ENCODE measurements at places on chromosomes 1 and 21.

- no peak for DNase-seq
These were observed 70.0 kb upstream of the NFIA start for GRCh38 chr1:61012341-61012761.

DNA sequence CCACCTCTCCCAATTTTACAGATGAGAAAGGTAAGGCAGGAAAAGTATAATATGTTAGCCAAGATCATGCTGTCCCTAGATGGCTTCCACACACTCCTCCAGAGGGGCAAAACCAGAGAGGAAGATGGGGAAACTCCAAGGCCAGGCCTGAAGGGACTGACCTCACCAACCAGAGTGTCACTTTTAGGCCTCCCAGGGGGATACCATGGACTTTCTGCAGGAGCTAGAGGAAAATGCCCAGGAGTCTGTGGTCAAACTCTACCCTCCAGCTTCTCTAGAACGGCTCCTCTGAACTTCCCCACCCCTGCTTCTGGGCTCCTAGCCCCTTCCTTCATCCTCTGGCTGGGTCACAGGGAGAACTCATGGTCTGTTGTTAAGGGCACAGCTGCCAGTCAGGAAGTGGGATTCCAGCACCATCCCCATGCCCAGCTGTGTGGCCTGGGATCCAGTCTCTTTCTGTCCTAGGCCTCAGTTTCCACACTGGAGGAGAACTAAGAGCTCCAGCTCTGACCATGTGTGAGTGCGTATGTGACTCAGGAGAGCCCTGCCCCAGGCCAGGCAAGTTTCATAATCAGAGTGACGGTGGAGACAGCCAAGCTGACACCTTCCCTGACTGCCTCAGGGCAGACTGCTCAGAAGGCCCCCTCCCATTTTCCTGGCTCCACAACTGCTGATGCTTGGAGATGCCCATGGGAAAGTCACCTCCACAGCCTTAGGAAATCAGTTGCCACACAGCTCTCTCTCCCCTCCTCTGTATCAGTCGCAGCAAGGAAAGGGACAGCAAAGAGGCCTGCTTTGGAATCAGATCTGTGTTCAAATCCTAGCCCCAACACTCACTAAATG is 1.9 kb downstream of the IGSF8 start:
- DNase-seq: no peak

DNA sequence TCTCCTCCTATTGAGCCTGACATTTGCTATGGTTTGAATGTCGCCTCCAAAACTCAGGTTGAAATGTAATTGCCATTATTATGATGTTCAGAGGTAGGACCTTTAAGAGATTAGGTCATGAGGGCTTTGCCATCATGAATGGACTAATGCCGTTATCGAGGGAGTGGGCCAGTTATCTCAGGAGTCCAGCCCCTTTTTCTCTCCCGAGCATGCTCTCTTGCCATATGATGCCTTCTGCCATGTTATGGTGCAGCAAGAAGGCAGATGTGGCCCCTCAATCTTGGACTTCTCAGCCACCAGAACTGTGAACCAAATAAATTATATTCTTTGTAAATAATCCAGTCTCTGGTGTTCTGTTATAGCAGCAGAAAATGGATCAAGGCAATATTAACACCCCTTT is 323.5 kb downstream of the RRAGC start:
- no peak for DNase-seq

GRCh38 chr21:43667191-43667904 is 8.0 kb downstream of the RRP1B start:
- no peak for DNase-seq

- no peak for DNase-seq
These were observed 5.9 kb downstream of the CD48 start for GRCh38 chr1:160705742-160706141.

DNA sequence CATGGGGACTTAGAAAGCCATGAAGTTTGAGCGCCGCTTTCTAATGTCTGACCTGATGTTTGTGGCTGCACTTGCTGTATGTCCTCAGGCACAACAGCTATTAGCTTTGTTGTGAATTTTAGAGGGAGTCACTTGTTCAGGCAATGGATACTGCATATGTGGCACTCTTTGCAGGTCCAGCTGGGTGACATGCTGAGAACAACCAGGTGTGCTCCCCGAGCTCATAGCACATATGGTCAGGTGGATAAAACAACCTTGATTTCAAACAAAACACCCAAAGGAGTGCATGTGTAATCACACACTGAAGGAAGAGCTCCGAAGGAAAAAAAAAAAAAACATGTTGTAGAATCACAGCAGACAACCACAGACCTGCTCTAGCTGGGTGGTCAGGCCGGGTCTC is 178.6 kb downstream of the BACH1 start:
- DNase-seq: no peak

GRCh38 chr1:54371038-54371941 is 34.9 kb downstream of the SSBP3 start:
- DNase-seq: no peak

- DNase-seq: no peak
These were observed 69.3 kb upstream of the ANGPTL3 start for GRCh38 chr1:62528015-62528414.

DNA sequence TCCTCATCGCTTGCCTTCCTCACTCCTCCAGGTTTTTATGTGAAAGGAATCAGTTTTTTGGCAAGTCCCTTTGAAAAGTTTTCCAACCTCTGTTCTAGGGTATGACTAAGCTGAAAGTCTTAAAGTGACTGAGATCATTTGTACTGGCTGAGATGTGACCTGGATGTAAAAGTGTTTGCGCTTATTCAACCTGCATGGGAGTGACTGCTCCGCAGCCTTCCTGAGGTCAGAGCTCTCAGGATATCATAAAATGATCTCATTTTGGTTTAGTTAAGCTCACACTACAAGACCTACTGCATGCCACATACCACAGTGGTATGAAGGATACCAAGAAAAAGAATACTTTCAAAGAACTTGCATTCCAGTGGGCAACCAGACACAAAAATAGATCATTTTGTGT is 29.8 kb upstream of the TADA1 start:
- no peak for DNase-seq

GRCh38 chr1:244751271-244751895 is 84.1 kb upstream of the COX20 start:
- DNase-seq: no peak

- DNase-seq: no peak
These were observed 415.0 kb upstream of the VAMP3 start for GRCh38 chr1:7356079-7356478.

GRCh38 chr1:44788120-44788860 is at the start of gene BEST4:
TSS of gene BEST4 (minus strand) at chr1:44788170. CDS start at chr1:44787705, 465 bp downstream.
- DNase-seq: no peak

DNA sequence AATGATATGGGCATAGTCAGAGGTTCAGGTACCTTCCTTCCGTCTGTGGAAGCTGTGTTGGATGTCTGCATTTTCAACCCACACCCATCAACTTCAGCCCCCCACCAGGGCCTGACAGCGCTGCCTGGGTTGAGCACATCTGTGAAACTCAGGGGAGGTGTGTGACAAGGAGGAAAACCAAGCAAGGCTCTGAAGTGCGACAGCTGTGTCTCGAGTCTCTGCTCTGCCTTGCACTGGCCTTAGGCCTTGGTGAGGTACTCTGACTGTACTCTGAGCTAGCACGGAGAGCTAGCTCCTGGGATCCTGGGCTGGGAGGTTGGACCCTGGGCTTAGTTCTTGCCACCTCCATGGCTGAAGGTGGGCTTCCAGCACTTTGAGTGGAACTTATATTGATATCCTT is 9.1 kb downstream of the VANGL2 start:
- DNase-seq: no peak

DNA sequence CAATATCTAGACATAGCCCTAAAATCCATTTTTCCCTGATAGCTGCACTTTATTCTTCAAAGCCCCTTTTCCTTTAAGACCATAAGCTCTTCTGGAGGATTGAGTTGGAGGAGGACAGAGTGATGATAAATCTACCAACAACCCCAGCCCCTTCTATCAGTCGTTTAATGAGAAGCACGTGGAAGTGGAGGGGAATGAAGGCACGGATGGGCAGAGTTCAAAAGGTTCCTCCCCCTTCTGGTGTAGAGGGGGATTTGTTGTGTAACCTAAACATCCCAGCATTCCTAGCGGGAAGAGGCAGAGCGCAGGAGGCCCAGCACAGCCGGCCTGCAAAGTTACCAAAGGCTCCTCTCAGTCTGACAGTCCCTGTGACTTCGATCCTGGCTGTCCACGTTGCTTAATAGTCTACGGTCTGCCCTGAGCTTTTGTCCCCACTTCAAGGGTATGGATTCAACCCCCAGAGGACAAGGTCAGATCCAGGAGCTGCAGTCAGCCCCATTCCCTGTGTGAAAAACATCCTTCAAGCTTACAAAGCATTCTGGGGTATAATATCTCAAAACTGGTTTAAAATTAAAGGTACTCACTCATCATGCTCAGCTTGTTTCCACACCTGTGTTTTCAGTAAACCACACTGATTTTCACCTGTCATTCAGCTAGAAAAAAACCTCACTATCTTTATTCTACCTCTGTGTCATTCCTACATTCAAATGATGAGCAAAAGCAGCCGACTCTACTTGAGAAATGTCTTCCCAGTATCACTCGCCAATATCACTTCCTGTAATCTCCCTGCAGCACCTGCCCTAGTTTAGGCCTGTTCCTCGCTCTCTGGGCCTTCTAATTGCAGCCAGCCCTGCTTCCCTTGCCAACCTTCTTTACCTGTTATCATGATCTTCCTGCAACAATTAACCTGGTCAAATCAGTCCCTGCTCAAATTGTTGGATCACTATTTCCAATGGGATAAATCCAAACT is 117.9 kb downstream of the PLPP3 start:
- no peak for DNase-seq

- no peak for DNase-seq
These were observed 121.4 kb upstream of the NFIA start for GRCh38 chr1:60960891-60961461.

Measured in GM12864 (cell line).